ENCODE measurements at places on chromosomes 5 and 9. TPM values are rescaled to one million over a fixed set of nuclear protein-coding genes. Genes with fewer than 3 reads are reported as not detected.

BAAT gene
- not detected for total RNA-seq

TMEM252 gene
- not detected for total RNA-seq

PCSK1 gene
- total RNA-seq, result 1.8 TPM

MELK gene
- 1.2 TPM for total RNA-seq

PCDHB2 gene
- total RNA-seq, result 3.2 TPM

DNA sequence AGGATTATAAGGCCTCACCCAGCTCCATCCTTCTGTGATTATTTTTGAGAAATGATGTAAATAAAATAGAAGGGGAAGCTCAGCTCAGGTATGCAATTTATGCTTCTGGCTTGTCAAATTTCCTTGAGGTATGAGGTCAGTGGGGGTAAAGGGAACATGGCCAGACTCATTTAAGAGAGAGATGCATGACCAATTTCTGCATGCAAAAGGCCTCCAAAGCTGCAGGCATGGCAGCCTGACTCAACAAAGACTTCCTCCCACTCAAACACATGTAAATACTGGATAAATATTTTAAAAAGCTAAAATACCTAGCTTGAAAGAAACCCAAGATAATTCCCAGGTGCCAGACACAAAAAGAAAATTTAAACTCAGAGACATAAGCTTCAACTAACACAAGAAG, 101.4 kb upstream of the SLC1A3 start:
- H3K4me3 ChIP-seq, result no peak overlapping the region
- no peaks in the 10 kb centered on the region for H3K4me1 ChIP-seq
- DNase-seq, result no peak
- H3K36me3 ChIP-seq, result no peaks in the 10 kb centered on the region
- no peak overlapping the region for H3K27ac ChIP-seq
- no peaks in the 10 kb centered on the region for H3K27me3 ChIP-seq

- peaks cover 51% of the 10 kb centered on the region for H3K36me3 ChIP-seq
- H3K27me3 ChIP-seq, result no peaks in the 10 kb centered on the region
- H3K4me3 ChIP-seq, result no peak overlapping the region
- DNase-seq, result no peak
- peak overlapping the region; percentile 77 for H3K27ac ChIP-seq
- H3K4me1 ChIP-seq, result no peaks in the 10 kb centered on the region
Observed at GRCh38 chr5:52895572-52896413, 93.4 kb upstream of the ITGA2 start.

DNA sequence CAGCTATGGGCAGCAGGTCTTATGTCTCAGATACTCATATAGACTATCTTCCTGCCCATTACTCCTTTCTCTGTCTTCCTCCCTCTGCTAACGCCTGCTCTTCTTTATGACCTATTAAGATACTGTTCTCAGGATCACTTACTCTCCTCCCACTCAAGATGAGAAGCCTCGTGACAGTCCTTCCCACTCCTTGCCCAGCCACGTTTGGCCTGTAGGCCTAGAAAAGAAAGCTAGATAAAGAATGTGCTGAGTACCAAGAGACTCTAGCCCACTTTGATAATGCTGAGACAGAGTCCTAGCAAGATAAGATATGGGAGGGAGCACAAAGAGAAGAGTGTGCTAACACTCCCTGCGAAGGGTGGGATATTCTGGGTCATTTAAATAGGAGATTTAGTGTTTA, 6.8 kb upstream of the DENND4C start:
- H3K4me1 ChIP-seq, result no peaks in the 10 kb centered on the region
- no peak for DNase-seq
- no peaks in the 10 kb centered on the region for H3K27me3 ChIP-seq
- H3K27ac ChIP-seq, result no peak overlapping the region
- H3K36me3 ChIP-seq, result no peaks in the 10 kb centered on the region

DNA sequence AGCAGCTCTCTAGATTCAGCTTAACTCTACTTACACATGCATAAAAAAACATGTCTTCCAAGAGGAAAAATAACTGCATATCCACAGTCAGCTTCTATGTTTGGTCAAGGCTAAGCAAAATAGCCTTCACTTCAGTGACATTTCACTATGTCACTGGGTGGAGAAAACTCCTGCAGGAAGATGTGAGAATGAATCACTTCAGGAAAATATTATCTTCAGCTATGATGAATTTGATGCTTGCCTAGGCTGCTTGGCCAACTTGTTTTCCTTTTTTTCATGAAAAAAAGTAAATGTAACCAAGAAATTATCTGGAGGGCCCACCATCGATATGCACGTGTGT, 143.0 kb upstream of the ZNF608 start:
- H3K27me3 ChIP-seq, result no peaks in the 10 kb centered on the region
- no peak overlapping the region for H3K27ac ChIP-seq
- H3K4me1 ChIP-seq, result peaks cover 6% of the 10 kb centered on the region
- no peak overlapping the region for H3K4me3 ChIP-seq

GRCh38 chr5:15116996-15117395, 245.4 kb upstream of the ANKH start:
- no peaks in the 10 kb centered on the region for H3K4me1 ChIP-seq
- no peak overlapping the region for H3K27ac ChIP-seq
- H3K4me3 ChIP-seq, result no peak overlapping the region
- H3K36me3 ChIP-seq, result no peaks in the 10 kb centered on the region

DNA sequence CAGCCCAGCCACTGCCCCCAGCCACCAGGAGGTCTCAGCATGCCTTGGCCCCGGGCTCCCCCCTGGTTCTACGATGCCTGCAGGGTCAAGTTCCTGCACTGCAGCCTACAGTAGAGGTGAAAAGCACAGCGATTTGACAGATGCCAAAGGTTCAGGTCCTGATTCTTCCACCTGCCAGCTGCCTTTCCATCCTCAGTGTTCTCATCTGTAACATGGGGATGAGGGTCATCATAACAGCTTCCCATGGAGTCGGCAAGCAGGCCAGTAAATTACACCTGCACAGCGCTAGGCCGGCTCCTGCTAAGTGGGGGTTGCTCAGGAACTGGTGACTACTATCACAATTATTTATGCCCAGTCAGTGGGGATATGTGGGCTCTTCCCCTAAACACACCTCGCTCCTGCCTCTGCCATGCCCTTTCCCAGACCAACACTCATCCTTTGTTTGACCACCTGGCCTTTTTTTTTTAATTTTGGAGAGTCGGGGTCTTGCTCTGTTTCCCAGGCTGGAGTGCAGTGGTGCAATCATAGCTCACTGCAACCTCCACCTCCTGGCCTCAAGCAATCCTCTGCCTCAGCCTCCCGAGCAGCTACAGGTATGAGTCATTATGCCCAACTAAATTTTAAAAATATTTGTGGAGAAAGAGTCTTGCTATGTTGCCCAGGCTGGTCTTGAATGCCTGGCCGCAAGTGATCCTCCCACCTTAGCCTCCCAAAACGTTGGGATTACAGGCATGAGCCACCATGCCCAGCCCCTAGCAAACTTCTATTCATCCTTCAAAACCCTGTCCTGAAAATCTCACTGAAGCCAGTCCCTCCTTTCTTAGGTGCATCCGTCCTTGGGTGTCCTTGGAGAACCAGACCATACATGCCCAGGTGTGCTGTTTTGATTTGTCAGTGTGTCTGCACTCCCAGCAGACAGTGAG, 6.4 kb downstream of the ENG start:
- no peaks in the 10 kb centered on the region for H3K36me3 ChIP-seq
- H3K27ac ChIP-seq, result peak overlapping the region; percentile 66
- no peaks in the 10 kb centered on the region for H3K27me3 ChIP-seq

DNA sequence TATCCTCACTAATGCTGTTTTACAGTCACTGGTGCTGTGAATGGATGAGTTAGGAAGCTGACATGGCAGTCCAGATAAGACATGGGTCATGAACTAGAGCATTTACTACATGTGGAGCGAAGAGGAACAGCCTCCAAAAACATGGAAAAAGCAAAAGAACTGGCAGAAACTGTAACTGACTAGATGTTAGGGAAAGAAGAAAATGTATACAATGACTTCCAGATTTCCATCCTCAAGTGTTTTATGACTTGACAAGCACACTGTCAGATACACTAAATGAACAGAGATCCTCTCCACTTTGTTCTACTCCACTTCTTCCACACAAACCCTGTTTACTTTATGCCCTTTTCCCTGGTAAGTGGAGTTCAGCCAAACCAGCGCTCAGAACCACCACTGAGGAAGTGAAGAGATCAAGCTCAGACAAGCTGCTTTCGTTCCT, 11.5 kb downstream of the HMGCS1 start:
- H3K27me3 ChIP-seq, result no peaks in the 10 kb centered on the region
- peaks cover 12% of the 10 kb centered on the region for H3K36me3 ChIP-seq
- H3K4me1 ChIP-seq, result no peaks in the 10 kb centered on the region
- no peak for DNase-seq

GRCh38 chr5:158600679-158601078, 499.0 kb downstream of the EBF1 start:
- H3K36me3 ChIP-seq, result no peaks in the 10 kb centered on the region
- H3K4me3 ChIP-seq, result no peak overlapping the region
- DNase-seq, result no peak

- H3K36me3 ChIP-seq, result no peaks in the 10 kb centered on the region
- DNase-seq, result no peak
- H3K27me3 ChIP-seq, result no peaks in the 10 kb centered on the region
- no peak overlapping the region for H3K27ac ChIP-seq
Observed at GRCh38 chr9:89996116-89996515, 391.3 kb downstream of the GADD45G start.

DNA sequence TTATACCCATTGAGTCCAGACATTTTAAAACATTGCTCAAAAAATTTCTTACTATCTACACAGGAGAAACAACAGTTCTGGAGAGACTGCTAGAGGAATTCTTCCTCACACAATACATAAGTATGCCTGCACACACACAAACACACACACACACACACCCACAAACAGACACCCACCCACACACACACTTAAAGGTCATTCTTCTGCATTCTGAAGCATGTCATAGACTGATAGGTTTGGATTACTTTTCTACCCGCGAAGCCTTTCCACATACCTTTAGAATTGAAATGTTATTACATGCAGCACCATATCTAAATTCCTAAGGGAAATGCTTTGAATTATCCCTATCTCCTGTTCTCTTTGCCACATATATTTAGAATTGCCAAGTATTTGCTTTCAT, 80.2 kb downstream of the FAM174A start:
- H3K36me3 ChIP-seq, result no peaks in the 10 kb centered on the region
- H3K4me3 ChIP-seq, result no peak overlapping the region
- no peaks in the 10 kb centered on the region for H3K27me3 ChIP-seq
- H3K4me1 ChIP-seq, result no peaks in the 10 kb centered on the region

Data from sigmoid colon (tissue), 7 donors.